SJCRH30 (cell line): ENCODE measurements at places on chromosomes 7 and 10. TPM values are rescaled to one million over a fixed set of nuclear protein-coding genes. Genes with fewer than 3 reads are reported as not detected.

DNA sequence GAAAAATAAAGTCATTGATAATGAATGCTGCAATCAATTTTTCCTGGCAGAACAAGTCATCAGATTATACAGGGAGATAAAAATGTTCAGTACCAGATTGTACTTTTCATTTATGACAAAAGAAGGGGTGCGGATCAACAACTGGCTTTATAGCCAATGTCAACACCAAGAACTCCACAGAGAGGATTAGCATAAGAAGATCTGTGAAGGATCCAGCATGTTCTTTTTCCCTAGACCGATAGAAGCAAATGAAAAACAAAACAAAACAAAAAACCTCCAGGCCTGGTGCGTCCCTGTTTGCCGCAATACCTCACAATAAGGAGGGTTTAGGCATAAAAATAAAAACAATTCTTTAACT is 34.7 kb upstream of the PRKAR2B start:
- no peaks in the 10 kb centered on the region for H3K27me3 ChIP-seq
- no peaks in the 10 kb centered on the region for H3K36me3 ChIP-seq
- H3K4me1 ChIP-seq: no peaks in the 10 kb centered on the region
- no peak overlapping the region for H3K4me3 ChIP-seq
- no peak for DNase-seq

DNA sequence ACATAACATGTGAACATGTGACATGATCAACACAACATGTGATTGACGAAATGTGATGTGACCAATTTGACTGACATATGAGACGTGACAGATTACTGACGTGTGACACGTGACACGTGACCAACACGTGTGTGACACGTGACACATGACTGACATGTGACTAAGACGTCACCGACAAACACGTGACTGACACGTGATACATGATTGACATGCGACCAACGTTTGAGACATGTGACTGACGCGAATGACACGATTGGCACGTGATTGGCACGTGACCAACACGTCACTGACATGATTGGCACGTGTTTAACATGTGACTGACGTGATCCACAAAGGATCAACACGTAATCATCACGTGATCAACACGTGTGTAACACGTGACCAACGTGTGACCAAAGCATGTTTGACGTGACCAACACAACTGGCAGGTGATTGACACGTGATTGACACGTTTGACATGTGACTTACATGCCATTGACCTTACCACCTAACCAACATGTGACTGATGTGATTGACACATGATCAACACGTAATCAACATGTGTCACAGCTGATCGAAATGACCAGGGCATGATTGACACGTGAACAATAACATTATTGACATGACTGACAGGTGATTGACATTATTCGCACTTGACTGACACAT is 23.7 kb downstream of the CRPPA start:
- DNase-seq: no peak
- no peak overlapping the region for H3K27ac ChIP-seq
- no peak overlapping the region for H3K4me3 ChIP-seq
- H3K36me3 ChIP-seq: no peaks in the 10 kb centered on the region

DNA sequence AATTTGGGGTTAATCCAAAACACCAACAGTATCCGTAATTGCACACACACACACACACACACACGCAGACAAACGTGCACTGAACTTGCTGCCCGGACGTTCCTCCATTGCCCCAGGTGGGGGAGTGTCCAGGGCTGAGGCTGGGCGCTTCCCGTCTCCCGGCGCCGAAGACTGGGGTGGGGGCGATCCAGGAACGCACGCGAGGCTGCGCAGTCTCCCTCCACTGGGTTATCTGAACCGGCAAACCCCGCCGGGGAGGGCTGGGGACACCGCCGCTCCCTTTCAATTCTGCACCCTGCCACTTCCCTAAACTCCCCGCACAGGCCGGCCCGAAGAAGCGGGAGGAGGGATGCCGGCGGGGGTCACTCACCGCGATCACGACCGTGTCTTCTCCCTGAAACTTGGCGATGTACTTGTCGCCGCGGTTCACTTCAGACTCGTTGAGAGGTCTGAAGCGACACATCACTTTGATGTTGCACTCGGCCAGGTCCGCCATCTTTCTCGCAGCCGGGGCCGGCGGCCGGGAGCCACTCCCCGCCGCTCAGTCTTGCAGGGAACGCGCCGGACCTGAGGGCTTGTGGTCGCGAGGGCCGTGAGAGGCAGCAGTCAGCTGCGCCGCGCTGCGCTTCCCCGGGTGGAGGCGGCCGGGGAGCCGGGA is 618 bp downstream of the KIF5B start:
- H3K4me1 ChIP-seq: 0 out of 2 replicates have a peak, but pooled peaks cover 3% of the 10 kb centered on the region
- H3K27me3 ChIP-seq: no peaks in the 10 kb centered on the region
- H3K4me3 ChIP-seq: peak overlapping the region; percentile 94

- no peak for DNase-seq
- H3K4me3 ChIP-seq: no peak overlapping the region
- no peak overlapping the region for H3K27ac ChIP-seq
- H3K4me1 ChIP-seq: no peaks in the 10 kb centered on the region
- H3K36me3 ChIP-seq: no peaks in the 10 kb centered on the region
Observed at GRCh38 chr10:84587789-84588188, 259.4 kb downstream of the CCSER2 start.

DNA sequence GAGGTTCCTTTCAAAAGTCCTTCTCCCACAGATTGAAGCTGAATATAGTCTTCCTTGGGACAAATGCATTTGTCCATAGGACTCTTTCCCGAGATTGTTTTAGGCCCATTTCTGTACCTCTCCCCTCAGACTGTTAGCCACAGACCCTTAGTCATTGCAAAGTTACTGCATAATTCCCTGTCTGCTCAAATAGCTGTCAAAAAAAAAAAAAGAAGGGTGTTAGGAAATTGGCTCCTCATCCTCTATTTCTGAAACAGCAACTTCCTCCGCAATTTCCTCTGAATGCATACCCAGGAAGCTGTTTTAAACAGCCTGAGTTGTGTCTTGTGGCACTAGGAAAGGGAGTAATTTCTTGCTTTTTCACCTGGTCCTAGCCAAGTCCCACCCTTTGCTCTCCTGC is 5.4 kb downstream of the LRRC4 start:
- peaks cover 42% of the 10 kb centered on the region for H3K4me1 ChIP-seq
- H3K4me3 ChIP-seq: no peak overlapping the region
- DNase-seq: no peak
- H3K27ac ChIP-seq: no peak overlapping the region
- H3K36me3 ChIP-seq: peaks cover 5% of the 10 kb centered on the region
- H3K27me3 ChIP-seq: no peaks in the 10 kb centered on the region

DNA sequence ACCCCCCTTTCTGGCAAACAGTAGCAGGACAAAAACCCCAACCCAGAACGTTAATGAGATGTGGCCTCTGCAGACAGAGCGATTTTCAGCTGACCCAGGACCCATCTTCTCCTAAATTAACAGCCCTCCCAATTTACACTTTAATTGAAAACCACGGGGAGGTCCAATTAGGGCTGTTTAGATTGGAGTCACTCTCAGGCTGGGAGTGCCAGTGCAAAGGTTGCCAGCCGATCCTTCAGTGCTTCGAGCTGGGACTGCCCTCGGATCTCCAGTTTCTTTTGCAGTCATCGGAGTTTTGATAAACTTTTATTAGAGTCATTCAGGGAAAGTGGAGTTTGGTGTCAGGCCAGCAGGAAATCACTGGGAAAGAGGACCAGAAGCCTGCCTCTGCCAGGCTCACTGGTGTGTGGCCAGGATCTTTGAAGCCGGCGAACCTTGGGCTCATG is 108.0 kb downstream of the DOCK1 start:
- no peak overlapping the region for H3K27ac ChIP-seq
- no peak for DNase-seq
- no peak overlapping the region for H3K4me3 ChIP-seq
- H3K27me3 ChIP-seq: no peaks in the 10 kb centered on the region

GRCh38 chr10:117936141-117936540 is 110.6 kb downstream of the RAB11FIP2 start:
- no peaks in the 10 kb centered on the region for H3K4me1 ChIP-seq
- DNase-seq: peak; percentile 45
- H3K27ac ChIP-seq: no peak overlapping the region
- H3K27me3 ChIP-seq: no peaks in the 10 kb centered on the region
- H3K4me3 ChIP-seq: peak overlapping the region; percentile 43

The MUC12 gene
- total RNA-seq: 1.2 and 2.1 TPM in 2 replicates

The ZNF783 gene
- 10.8 and 11.9 TPM in 2 replicates for total RNA-seq

The TMEM130 gene
- total RNA-seq: not detected in 2 replicates

The ZNHIT1 gene
- 67.0 and 77.8 TPM in 2 replicates for total RNA-seq

The ATOH7 gene
- total RNA-seq: 0.13 TPM in 1 of 2 replicates, not detected in the other
